ENCODE measurements at places on chromosomes 3 and 15.

- DNase-seq = no peak
Observed at GRCh38 chr3:46188708-46189107, 19.4 kb downstream of the CCR1 start.

- no peak for DNase-seq
Observed at GRCh38 chr3:59135096-59135495, 85.3 kb upstream of the CFAP20DC start.

- DNase-seq = peak; percentile 79
Observed at GRCh38 chr3:49469936-49470713, at the start of gene DAG1. TSS of gene DAG1 (plus strand) at chr3:49470267. CDS start at chr3:49510535, 40,268 bp downstream.

DNA sequence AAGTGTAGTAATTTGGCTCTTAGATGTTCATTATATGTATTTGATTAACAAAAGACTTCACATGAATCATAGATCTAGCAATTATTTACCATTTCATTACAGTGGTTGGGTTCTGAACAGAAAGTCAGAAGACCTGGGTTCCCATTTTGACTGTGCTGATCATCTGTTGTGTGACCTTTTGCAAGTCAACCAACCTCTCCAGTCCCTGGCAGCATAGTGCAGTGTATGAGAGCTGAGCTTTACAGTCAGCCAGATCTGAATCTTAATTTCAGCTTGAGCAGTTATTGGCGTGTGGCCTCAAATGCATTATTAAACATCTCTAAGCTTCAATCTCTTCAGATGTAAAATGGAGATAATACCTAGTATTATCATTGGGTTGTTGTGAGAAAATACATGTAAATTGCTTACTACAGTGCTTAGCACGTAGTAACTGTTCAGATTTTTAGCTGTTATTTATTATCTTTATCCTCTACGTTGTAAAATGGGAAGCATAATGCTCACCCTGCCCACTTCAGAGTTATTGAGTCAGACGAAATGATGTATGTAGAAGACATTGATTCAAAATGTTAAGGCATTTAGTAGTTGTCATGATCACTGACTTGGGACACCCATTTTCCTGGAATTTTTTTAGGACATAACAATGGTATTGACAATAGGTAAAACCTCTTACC, 104.0 kb downstream of the KLHL25 start:
- DNase-seq = no peak

DNA sequence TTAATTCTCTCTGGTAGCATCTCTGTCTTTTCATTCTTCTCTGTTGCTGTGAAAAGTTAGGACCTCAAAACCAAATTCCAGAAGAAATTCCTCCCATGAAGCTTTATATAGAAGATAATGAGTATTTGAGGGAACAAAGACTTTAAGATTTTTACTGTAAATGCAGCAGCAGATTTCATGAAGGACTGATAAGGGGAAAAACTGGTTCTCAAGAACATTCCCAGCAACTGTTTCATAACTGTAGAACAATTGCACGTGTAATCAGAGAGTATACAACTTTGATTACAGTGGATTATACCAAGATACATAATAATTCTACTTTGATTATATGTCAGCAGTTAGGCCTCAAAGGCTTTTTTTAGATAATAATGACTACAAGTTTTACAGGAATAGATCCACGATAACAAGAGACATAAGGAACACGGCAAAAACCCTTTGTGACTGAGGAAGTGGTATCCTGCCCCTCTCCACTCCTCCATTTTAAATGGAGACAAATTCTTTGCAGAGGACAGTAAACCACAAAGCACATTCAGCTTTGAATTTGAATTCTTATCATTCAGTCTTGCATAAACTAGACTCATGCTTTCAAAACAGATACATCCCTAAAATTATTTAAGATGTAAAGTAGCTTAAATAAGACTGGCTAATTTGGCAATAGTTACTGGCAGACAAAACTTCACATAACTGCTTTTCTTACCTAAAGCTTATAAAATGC, 42.9 kb upstream of the DIPK2A start:
- DNase-seq = no peak

DNA sequence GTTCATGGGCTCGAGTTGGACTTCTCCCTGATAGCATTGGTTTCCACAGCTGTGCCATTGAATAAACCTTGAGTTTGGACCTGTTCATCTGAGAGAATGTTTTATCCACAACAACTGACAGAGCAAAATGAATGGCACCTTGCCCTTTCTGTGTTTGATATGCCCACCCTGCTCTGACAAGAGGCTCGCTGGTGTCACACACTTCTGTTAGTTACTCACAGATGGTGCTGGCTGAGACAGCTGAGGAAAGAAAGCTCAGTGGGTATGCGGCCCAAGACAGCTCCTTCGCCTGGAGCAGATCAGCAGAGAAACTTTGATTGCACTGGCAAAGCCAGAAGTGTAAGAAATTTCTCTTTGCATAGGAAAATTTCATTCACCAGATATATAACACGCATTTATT, 2.5 kb upstream of the CAPN3 start:
- no peak for DNase-seq

- DNase-seq = no peak
Observed at GRCh38 chr15:43299884-43300283, 30.5 kb downstream of the LCMT2 start.

DNA sequence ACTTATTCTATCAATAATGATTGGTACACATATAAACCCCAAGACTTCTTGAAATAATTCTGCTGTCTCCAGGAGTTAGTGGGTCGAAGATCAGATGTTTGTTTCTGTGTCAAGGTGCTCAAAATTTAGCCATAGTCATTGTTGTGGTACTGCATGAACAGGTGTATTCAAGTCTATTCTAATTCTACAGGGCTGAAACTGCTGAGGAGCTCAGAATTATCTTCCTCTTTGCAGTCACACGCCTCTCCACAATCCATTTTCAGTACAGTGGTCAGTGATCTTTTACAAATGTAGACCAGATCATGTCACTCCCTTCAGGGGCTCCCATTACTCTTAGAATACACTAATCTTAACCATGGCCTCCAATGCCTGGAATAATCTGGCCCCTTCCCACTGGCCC, 527.5 kb downstream of the NTRK3 start:
- no peak for DNase-seq

- DNase-seq = no peak
Observed at GRCh38 chr3:14988988-14989394, 41.6 kb downstream of the NR2C2 start.

- no peak for DNase-seq
Observed at GRCh38 chr3:175748087-175748730, 889.1 kb downstream of the NAALADL2 start.

GRCh38 chr3:101020351-101021015, 27.3 kb upstream of the ABI3BP start:
- no peak for DNase-seq

GRCh38 chr15:101478701-101479341, 10.7 kb downstream of the PCSK6 start:
- DNase-seq = no peak

DNA sequence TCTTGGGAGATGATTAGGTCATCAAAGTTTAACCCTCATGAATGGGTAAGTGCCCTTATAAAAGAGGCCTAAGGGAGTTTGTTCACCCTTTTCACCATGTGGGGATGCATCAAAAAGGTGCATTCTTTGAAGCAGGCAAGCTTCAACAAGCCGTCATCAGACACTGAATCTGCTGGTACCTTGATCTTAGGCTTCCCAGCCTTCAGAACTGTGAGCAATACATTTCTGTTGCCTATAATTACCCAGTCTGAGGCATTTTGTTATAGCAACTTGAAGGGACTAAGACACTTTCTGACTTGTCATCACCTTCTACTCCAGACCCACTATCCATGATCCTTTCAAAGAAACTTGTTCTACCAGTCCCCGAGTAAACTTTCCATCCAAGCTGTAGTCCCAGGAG, 44.6 kb upstream of the LRRC58 start:
- no peak for DNase-seq

DNA sequence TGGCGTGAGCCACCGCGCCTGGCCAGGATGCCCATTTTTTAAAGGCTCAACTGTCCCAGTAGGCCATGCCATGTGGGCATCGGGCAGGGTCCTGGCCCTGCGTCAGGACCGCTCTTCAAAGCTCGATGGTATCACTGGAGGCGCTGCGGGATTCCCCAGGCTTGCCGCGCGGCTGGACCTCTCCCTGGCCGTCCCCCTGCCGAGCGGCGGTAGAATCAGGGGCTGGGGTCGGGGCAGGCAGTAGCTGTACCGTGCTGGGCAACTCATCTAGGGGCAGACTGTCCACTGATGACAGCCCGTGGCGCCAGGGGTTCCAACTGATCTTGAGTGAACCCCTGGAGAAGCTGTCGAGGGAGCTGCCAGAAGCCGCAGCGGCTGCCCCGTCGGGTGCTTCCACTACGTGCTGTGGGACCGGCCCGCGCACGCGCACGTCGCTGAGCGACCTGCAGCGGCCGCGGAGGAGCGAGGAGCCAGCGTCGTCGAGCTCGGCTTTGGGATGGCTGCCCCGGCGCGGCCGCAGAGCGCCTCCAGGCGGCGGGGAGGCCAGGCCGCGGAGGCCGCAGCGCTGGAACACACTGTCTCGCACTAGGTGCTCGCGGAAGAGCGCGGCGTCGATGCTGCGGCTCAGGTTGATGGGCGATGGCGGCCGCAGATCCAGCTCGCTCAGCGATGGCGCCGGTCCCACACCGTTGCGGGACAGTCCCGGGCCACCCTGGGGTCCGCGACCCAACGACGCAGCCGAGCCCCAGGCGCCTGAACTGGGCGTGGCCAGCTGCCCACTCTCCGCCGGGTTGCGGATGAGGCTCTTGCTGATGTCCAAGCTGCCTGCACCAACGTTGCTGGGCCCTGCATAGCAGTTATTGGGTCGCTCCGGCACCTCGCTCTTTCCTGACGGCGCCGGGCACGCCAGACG, 5.8 kb downstream of the PRRT3 start:
- DNase-seq = peak; percentile 36

- no peak for DNase-seq
Observed at GRCh38 chr15:71532994-71533393, 277.4 kb upstream of the NR2E3 start.

- no peak for DNase-seq
Observed at GRCh38 chr3:124688581-124689454, 41.4 kb upstream of the UMPS start.

DNA sequence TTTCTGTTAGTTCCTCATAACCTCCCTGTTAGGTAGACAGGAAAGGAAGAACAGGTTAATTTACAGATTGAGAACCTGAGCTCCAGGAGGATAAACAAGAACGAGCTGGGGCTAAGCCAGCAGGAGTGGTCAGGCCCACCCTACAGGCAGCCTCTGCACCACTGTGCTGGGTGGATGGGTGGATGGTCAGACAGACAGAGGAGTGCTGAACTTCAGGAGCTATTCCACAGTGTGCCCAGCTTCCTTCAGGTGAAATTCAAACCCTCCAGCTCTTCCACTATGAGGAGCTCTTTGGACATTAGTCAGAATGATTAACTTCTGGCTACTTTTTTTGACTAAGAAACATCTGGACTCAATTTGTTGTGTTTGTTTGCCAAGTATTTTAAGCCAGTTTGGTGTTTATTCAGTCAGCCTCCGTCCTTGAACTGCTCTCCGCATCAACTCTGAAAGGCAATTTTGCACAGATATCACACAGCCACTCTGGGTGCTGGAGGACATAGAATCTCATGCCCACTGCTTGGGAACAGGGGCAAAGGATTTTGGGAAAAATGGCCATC, 361.9 kb downstream of the CLSTN2 start:
- no peak for DNase-seq

DNA sequence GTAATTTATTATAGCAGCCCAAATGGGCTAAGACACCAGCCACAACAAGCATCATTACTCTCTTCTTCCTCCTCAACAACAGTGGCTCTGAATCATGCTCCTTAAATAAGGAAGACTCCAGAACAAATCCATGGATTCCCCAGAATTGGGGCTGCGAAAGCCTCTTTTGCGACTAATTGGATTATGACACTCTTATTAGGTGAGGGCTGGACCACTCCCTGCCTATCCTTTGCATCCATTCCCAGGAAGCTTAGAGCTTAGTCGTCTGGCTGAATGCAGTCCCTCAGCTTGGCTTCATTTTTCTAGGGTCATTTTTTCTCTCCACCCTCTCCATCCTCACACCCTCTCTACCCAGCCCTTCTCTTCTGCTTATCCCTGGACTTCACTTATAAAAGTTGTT, 227.7 kb downstream of the ZNF621 start:
- DNase-seq = no peak

DNA sequence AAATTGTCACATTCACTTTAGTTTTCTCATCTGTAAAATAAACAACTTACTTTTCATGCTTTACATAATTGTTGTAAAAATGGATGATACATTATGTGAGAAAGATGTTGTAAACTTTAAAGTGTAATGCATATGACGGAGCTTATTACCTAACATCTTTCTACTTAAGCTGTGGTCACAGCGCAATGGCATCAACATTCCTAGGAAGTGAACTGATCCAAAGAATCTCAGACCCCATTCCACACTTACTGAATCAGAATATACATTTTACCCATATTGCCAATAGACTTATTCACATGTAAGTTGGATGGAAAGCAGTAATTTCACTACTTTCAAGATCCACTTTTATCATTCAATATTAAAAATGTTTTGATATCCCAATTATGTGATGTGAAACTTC, 497.5 kb downstream of the FGF12 start:
- DNase-seq = no peak

GRCh38 chr3:57131210-57131588, 34.0 kb downstream of the IL17RD start:
- no peak for DNase-seq

- no peak for DNase-seq
Observed at GRCh38 chr3:145422556-145422955, 738.4 kb downstream of the PLOD2 start.

- no peak for DNase-seq
Observed at GRCh38 chr15:68776477-68777270, 44.0 kb downstream of the ANP32A start.

All from esophagus squamous epithelium (tissue), 5 donors.